ENCODE measurements at places on chromosomes 5 and 9.
A peak's percentile ranks its signal among the peaks of the same experiment; 100 is the strongest.

DNA sequence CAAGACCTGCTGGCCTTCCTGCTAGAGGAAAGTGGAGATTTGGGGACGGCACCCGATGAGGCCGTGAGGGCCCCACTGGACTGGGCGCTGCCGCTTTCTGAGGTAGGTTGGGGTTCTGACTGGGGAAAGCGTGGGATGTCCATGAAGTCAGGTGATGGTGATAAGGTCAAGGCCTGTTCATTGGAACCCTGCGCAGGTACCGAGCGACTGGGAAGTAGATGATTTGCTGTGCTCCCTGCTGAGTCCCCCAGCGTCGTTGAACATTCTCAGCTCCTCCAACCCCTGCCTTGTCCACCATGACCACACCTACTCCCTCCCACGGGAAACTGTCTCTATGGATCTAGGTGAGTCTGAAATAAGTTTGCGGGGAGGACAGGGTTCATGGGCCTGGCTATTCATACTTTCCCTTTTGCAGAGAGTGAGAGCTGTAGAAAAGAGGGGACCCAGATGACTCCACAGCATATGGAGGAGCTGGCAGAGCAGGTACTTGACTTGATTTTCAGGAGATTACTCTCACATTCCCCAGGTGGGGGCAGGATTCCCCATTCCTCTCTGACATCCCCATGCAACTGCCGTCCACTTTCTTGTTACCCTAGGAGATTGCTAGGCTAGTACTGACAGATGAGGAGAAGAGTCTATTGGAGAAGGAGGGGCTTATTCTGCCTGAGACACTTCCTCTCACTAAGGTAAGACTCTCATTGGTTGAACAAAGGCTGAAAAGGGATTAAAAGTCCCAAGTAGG lies 505 bp downstream of the CREB3 start:
- DNase-seq: peak; percentile 61

GRCh38 chr5:11758321-11758720 lies 145.9 kb downstream of the CTNND2 start:
- DNase-seq: no peak

- DNase-seq: no peak
Observed at GRCh38 chr5:117547192-117547591, 972.6 kb upstream of the SEMA6A start.

DNA sequence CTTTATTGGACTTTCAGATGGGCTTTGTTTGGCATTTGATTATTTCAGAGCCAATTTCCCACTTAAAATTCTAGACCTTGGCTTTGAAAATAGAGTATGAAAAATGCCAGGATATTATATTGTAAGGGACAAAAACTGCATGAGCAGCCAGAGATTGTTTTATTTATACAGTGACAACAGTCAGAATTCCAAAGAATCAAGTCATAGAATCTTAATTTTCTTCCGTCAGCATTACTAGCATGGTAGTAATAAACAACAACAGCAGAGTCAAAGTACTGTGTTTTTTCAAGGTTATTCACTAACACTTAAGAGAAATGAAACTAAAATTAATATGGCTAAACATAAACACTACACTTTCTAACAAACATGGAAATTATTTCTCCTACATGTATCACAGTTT lies 52.2 kb downstream of the MLLT3 start:
- no peak for DNase-seq

- DNase-seq: no peak
Observed at GRCh38 chr9:27673641-27674040, 100.4 kb upstream of the C9orf72 start.

GRCh38 chr9:36778682-36779081 lies 206.0 kb downstream of the MELK start:
- no peak for DNase-seq
